ENCODE measurements at places on chromosomes 6 and 20.
A peak's percentile ranks its signal among the peaks of the same experiment; 100 is the strongest.

DNA sequence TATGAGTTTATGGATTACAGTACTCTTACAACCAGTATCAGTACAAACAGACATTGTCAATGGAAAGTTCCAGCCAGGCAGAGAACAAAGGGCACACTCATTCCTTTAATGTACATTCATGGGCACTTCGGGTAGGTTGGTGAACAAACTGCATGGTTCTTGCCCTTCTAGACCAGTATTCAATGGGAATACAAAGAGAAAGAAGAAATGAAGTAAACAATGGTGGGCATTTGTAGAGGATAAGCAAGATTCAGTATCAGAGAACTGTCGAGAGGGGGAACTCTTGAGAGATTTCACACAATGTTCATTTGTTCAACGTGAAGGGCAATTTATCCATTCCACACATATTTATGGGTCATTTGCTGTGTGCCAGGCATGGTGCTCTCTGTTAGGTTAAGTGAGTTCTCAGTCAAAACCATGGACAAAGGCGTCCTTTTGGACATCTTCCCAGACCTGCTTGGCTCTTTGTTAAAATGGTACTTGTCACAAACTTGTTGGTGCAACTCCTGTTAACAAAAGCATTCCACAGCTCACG lies 714.8 kb downstream of the DHX35 start:
- DNase-seq: no peak

DNA sequence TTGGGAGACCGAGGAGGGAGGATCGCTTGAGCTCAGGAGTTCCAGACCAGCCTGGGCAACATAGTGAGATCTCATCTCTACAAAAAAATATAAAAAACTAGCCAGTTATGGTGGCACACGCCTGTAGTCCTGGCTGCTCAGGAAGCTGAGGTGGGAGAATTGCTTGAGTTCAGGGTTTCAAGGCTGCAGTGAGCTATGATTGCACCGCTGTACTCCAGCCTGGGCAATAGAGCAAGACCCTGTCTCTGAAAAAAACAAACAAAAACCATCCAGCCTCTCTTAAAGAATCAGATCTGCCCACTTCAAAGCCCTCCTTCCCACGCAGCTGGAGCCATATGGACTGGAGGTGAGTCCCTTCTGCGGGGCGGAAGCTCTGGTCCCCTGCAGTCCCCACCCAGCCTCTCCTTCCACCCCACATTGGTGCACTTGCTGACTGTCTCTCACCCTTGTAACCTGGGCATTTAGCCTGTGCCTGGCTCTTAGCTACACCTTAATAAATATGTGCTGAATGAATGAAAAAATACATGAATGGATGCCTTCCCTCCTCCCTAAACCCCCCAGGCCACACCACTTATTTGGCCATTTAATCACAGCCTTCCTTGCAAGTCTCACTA lies 7.2 kb upstream of the PARD6B start:
- DNase-seq: no peak

DNA sequence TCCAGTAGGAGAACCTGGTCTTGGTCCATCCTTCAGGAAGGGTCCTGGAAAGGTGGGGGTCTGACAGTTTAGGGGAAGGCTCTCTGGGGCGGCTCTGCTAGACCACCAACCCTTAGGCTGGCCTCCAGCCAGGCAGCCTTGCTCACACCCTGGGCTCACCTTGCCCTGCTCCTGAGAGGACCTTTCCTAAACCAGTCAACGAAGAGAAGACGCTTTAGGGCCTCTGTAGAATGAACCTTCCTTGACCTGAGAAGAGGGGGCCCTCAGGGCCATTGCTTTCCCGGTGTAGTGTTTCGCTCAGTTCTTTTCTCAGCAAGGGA lies 1.1 kb downstream of the CDC25B start:
- no peak for DNase-seq

GRCh38 chr6:14743474-14744211 lies 502.2 kb upstream of the JARID2 start:
- no peak for DNase-seq

GRCh38 chr6:155241966-155242365 lies 21.8 kb upstream of the CLDN20 start:
- DNase-seq: no peak

DNA sequence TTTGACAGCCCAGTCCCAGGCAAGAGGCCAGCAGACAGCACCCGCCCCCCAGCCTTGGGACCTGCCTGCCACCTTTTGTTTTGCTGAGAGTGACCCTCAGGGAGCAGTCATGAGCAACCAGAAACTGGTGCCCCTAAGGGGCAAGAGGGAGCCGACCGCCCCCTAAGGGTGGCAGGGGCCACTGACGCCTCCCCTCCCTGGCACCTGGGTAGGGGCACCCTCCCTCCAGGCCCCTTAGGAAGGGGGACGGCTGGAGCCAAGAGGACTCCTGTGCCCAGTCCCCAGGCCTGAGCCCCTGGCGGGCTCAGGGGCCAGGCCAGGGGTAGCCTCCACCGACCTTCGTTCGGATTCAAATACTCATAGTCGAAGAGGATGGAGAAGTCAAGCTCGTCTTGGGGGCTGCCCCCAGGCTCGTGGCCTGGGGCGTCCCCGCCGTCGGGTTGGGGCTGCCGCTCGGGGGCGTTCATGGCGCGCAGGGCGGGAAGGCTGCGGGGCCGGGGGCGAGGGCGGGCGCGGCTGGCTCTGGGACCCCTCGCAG lies 417 bp downstream of the NFATC2 start:
- no peak for DNase-seq

GRCh38 chr20:60090631-60091030 lies 132.4 kb downstream of the CDH26 start:
- DNase-seq: no peak

GRCh38 chr6:67231092-67231491 lies 1404.0 kb upstream of the ADGRB3 start:
- DNase-seq: no peak

DNA sequence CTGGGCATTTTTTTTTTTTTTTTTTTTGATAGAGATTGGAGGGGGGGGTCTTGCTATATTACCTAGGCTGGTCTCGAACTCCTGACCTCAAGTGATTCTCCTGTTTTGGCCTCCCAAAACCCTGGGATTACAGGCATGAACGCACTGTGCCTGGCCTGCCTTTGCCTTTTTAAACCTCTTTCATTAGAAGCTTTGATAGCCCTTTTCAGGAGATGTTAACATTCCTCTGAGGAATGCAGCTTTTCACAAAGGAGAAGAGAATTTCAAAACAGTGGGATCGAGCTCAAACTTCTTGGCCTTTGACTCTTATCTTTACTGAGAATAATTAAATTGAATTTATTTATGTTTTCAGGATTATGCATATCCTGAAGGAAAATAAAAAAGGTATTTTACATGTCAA lies 31.3 kb downstream of the SLC26A8 start:
- DNase-seq: no peak

- DNase-seq: no peak
Observed at GRCh38 chr20:23037017-23037481, 1.9 kb downstream of the SSTR4 start.

GRCh38 chr6:151494235-151494935 lies 568 bp downstream of the CCDC170 start:
- DNase-seq: peak; percentile 41

DNA sequence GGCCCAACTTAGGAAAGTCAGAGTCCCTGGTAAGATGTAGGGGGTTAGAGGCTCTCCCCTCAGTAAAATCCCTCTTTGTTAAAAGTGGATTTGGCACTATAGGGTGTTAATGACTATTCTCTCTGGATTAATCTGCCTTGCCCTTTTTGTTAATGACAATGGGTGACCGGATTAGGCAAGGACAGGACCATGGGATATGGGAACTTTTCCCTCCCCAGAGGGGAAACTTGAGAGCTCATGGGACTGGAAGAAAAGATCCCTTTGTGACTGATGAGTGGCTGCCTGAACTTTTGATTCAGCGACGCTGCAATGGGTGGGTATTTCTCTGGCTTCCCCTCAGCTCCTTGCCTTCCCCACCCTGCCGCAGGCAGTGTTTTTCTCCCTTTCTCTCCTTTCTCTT lies 12.2 kb upstream of the TAAR9 start:
- no peak for DNase-seq

DNA sequence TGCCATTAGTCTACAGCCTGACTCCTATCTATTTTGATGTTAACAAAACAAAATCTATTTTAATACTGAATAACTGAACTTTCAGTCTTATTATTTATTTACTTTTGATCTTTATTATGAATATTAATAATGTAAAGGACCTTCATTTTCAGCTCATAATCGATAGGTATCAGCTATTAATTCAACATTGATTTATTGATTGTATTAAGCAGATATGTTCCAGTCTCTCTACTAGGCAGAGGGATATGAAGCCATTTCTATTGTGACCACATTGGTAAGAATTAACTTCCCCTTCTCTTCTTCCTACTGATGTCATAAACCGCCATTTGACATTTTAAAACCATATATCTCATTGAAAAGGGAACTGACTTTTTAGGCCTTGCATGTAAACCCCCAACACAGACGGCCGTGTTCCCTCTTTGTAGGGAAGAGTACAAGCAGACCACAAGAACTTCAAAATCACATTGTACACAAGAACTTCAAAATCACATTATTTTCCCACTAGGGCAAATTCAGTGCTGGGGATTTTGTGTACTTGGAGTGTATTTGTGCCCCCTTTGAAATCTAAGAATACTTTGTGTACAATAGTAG lies 69.5 kb upstream of the FABP7 start:
- DNase-seq: no peak

- DNase-seq: no peak
Observed at GRCh38 chr20:51750037-51750769, 18.0 kb downstream of the ATP9A start.

- no peak for DNase-seq
Observed at GRCh38 chr20:34907616-34908469, 31.4 kb downstream of the ACSS2 start.

Data from NCI-H748 treated with DMSO at 0.1 percent for 48 hours (cell line).